ENCODE measurements at places on chromosomes 7 and 10.

- DNase-seq, result no peak
Measured at GRCh38 chr7:128435327-128435686, 20.4 kb upstream of the HILPDA start.

GRCh38 chr10:93072225-93072712 is 1.4 kb upstream of the CYP26A1 start:
- DNase-seq, result no peak

- DNase-seq, result peak; percentile 18
Measured at GRCh38 chr7:135274495-135275268, 41.0 kb downstream of the STRA8 start.

DNA sequence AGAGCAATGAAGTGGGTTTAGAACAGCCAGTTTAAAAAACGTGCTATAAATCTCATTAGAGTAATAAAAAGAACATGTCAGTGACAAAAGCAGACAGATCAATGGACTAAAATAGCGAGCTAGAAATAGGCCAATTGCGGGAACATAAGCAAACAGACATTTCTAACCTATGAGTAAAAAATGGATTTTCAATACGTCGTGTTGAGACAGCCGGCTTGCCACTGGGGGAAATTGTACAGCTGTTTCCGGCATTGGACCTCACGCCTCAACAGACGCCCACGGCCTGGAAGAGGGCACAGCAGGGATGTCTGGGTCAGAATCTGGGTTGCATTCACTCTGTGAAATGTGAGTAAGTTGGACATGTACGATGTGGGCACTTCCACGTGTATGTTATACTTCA is 92.9 kb downstream of the SVOPL start:
- no peak for DNase-seq

GRCh38 chr7:6161463-6162330 is 110.7 kb downstream of the CYTH3 start:
- no peak for DNase-seq

GRCh38 chr7:137086896-137087295 is 218.4 kb downstream of the CHRM2 start:
- no peak for DNase-seq

GRCh38 chr10:98086837-98087708 is 47.4 kb upstream of the R3HCC1L start:
- DNase-seq, result no peak

- no peak for DNase-seq
Measured at GRCh38 chr7:79949778-79950177, 184.9 kb upstream of the GNAI1 start.

GRCh38 chr7:108652886-108653285 is 83.2 kb downstream of the DNAJB9 start:
- no peak for DNase-seq

DNA sequence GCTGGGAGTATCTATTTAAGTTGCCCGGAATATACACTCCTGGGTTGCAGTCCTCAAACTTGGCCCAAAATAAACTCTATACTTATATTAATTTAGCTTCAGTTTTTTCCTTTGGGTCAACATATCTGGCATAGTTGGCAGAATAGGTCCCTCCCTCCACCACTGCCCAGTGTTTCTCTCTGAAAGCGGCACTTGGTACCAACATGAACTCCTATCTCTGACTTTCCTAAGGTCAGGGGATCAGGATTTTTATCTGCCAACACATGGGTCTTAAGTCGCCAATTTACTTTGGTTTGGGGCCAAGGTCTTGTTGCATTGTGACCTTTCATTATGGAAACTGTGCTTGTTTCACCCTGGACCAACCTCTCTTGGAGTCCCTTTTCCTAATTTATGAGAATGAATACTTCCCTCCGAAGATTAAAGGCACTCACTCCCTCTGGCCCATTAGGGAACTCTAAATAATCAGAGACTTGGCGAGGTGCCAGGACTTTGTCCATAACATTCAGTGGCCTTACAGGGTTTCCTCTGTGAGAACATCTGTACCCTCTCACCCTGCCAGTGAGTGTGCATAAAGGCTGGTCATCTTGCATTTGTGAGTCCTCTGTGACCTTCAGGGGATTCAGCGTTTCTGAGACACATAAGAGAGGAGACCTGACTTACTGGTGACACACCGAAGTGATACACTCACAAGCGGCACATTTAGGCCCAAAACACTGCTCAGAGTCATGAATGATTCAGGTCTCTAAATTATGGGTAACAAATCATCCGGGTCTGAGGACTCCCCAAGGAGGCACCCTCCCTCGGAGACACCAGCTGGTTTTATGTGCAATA is 19.7 kb upstream of the FKBP9 start:
- DNase-seq, result no peak

GRCh38 chr10:127635882-127636281 is 86.8 kb downstream of the NPS start:
- DNase-seq, result no peak

- no peak for DNase-seq
Measured at GRCh38 chr10:75466001-75466400, 34.6 kb downstream of the LRMDA start.

GRCh38 chr7:126843336-126843735 is 409.4 kb downstream of the GRM8 start:
- no peak for DNase-seq

GRCh38 chr10:10794046-10794445 is 223.6 kb upstream of the CELF2 start:
- DNase-seq, result no peak

DNA sequence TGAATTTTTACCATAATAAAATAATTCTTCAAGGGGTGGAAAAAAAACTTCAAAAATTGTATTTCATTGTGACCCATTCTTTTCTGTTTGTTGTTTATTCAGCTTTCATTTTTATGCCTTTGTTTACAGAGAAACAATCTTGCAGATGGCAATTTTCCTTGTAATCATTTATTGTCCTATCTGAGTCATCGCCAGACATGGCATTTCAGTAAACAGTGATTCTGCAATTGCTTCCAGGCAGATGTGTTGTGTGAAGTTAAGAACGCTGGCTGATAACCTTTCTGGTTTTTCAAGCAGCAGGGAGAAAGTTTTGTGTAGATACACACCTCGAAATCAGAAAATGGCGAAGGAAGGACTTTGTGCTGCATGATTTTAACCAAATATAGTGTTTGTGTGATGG is 80.7 kb upstream of the RPA3 start:
- DNase-seq, result no peak

GRCh38 chr10:89518876-89519842 is 16.2 kb downstream of the SLC16A12 start:
- no peak for DNase-seq
